ENCODE measurements at places on chromosomes 5 and 9.
A peak's percentile ranks its signal among the peaks of the same experiment; 100 is the strongest.

- DNase-seq, result no peak
Observed at GRCh38 chr5:150675069-150675468, 14.0 kb downstream of the MYOZ3 start.

DNA sequence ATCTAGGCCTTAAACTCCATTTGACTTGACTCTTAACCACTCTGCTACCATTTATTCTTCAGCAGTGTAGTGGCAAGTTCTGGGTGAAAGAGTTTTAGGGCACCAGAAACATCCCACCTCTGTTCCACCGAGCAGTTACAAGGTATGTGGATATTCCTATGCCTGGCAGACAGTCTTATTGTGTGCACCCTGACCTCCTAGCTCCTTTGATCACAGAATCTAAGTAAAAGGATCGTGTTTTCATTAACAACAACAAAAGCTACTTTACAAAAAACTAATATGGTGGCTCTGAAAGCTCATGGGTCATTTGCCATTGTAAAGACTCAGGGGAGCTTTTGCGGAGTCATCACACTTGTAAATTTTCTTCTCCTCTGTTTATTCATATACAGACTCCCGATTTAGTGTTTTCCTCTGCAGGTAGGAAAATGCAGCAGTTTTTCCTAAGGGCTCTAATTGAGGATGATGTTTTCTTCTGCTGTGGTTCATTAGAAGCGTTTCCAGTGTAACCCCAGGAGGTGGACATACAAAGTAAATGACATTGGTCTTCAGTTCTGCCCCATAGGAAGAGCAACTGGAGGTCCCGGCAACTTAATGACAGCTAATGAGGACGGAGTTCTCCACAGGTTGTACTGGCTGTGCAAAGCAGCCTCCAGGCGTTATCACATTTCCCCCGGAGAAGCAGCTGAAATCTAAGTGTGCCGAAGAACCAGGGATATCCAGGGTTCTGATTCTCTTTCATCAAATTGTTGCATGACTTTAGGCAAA is 78.2 kb downstream of the ATP10B start:
- no peak for DNase-seq

- no peak for DNase-seq
Observed at GRCh38 chr9:36637491-36638270, 65.0 kb downstream of the MELK start.

GRCh38 chr9:109341561-109341960 is 20.7 kb upstream of the EPB41L4B start:
- DNase-seq, result no peak

DNA sequence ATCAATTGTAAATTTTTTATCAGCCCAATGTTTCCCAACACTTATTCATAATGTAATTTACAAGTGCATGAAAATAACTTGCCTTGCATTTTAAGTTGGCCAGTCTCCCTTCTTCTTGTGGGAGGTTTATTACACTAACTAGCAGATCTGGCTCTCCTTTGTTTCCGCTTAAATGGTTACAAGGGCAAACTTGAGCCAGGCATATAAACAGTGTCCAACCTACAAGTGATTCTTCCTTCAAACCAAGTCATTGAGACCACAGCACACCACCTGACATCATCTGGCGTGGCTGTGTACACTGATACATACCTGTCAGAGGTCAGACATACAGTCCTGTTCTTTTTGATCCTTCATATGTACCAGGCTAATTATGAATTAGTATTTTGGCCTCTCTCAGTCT is 80.1 kb downstream of the ALDH1A1 start:
- no peak for DNase-seq

DNA sequence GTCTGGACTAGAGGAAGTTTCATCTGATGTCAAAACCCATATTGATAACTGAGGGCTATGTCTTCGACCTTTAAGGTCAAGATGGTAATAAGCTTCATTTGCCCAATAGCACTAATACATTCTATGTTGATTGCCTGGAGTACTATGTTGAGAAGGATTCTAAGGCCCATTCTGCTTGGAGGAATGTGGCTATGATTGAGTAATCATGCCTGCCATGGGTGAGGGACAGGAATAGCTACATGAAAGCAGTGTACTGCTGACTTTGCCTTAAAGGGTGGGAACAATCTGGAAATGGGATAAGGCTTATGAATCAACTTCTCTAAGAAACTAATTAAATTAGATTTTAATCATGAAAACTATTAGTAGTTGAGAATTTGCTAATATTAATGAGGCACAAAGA is 13.6 kb downstream of the NNT start:
- DNase-seq, result no peak

GRCh38 chr9:7121055-7121454 is 363.3 kb downstream of the KDM4C start:
- DNase-seq, result no peak

DNA sequence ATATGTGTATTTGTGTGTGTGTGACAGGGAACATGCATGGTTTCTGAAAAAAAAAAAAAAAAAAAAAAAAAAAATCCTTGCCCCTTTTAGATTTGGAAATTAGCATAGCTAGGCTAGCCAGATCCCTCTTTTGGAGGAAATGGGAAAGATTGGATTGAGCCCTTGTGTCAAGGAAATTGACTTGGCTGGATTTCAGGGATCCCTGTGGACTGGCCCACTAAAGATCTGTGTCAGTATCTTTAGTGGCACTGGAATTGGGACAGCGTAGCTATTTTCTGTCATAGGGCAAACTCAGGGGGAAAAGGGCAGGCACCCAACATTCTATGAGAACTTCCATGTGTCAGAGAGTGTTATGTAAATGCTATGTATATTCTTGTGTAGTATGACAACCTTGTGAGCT is 35.4 kb downstream of the SH3GL2 start:
- DNase-seq, result no peak

- no peak for DNase-seq
Observed at GRCh38 chr5:160082614-160083500, 36.4 kb downstream of the PWWP2A start.

- no peak for DNase-seq
Observed at GRCh38 chr5:34499001-34499734, 157.0 kb upstream of the RAI14 start.

- DNase-seq, result no peak
Observed at GRCh38 chr9:31140316-31140715, 1244.1 kb upstream of the ACO1 start.

GRCh38 chr5:144958002-144958401 is 787.3 kb downstream of the KCTD16 start:
- no peak for DNase-seq

GRCh38 chr9:131675437-131676022 is 64.3 kb downstream of the RAPGEF1 start:
- no peak for DNase-seq

GRCh38 chr9:92064711-92065110 is 50.5 kb downstream of the SPTLC1 start:
- no peak for DNase-seq

DNA sequence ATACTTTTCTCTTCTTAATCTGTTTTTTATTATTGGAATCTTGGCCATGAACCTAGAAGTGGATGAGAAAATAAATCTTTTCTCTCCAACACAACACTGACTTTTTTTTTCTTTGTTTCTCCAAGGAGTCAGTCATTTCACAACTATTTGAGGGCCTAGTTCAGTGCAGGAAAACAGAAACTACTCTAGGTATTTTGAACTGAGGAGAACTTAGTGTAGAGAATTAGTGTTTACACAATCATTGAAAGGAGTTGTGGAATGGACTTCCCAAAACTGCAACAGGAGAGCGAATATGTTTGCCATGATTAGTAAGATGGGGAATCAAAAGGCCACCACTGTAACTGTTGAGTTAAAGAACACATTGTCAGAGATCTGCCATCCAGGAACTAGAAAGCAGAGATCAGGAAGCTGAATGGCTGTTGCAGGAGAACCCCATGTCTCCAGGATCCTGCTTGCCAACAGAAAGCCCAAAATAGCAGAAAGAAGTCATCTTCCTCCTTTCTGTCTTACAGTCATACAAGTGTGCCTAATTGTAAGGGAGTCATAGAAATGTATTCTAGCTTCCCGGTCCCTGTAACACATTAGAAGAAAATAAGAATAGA is 20.3 kb upstream of the PCDH1 start:
- DNase-seq, result no peak

DNA sequence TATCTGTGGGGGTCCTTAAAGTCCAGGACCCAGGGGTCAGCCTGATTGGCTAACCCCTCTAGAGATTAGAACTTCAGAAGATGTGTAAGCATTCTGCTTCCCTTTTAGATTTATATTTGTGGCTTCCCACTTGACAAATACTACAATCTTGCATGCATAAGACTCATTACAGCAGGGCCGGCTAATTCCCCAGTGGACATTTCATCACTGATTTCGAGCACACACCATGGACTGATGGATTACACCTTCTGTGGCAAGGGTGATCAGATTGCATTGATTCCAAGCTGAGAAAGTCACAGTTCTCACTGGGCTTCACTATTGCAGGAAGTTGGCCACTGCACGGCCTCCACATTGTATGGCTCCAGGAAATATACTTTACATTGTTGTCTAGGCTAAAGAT is 65.8 kb upstream of the DAPK1 start:
- DNase-seq, result no peak

DNA sequence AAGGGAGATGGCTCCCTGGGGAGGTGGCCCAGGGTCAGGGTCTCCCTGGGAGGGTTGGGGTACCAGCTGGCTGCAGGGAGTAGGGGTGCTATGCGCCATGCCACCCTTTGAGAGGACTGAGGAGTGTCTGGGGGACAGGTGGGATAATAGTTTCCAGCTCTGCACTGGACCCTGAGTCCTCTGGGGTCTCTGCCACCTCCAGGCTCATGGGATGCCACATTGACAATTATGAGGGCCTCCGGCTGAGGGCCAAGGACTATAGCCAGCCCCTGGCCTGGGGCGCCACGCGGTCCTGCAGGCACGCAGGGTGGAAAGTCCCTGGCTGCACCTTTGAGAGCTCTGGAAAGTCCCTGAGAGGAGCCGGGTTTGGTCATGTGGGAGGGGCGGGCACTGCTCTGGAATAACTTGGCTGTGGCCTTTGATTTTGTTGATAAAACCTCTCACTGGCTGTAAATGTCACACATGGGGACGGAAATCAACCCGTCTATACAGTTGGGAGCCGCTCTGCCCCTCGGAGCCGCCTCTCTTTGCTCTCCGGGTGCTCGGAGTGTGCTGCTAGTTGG is 16.0 kb downstream of the TRAF2 start:
- DNase-seq, result peak; percentile 79

All from effector memory CD8-positive, alpha-beta T cell (primary cell).